ENCODE measurements at places on chromosomes 2 and 18.

DNA sequence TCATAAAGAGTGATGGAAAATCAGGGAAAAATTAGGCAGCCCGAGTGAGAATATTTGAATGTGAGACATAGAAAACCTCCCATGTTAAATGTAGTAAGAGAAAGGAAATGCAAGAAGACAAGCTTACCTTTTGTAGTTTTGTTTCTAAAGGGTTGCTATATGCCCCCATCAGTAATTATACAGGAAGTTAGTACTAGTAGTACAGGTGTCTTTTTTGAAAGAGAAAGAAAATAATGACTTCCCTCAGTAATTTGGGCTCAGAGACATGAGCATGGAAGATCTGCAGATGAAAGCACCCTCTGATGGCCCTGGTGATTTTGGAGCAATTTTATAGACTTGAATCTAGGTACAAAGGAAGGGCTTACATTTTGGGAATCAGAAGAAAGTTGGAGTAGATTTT lies 80.8 kb downstream of the RHBDD1 start:
- DNase-seq, result no peak

DNA sequence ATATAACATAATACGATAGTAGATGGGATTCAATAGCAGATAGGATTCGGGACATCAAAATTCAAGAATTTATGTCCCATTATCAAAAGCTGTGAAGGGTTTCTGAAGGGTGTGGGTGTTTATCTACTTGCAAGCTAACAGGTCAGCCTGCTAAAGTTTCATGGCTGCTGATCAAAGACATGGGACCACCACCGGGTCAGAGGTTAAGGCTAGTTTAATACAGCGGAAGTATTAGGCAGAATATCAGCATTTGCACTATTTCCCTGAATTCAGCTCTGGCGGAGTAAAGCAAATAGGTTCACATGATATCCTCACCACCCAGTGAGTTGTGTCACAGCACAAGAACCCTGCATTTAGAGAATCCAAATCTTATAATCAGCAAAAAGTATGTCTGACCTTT lies 82.5 kb downstream of the DSEL start:
- DNase-seq, result no peak

GRCh38 chr2:120182019-120182560 lies 41.1 kb downstream of the TMEM185B start:
- DNase-seq, result no peak

- DNase-seq, result no peak
Observed at GRCh38 chr18:641224-641623, 16.2 kb upstream of the TYMS start.

GRCh38 chr2:240822280-240822847 lies 2.3 kb upstream of the KIF1A start:
- DNase-seq, result no peak

DNA sequence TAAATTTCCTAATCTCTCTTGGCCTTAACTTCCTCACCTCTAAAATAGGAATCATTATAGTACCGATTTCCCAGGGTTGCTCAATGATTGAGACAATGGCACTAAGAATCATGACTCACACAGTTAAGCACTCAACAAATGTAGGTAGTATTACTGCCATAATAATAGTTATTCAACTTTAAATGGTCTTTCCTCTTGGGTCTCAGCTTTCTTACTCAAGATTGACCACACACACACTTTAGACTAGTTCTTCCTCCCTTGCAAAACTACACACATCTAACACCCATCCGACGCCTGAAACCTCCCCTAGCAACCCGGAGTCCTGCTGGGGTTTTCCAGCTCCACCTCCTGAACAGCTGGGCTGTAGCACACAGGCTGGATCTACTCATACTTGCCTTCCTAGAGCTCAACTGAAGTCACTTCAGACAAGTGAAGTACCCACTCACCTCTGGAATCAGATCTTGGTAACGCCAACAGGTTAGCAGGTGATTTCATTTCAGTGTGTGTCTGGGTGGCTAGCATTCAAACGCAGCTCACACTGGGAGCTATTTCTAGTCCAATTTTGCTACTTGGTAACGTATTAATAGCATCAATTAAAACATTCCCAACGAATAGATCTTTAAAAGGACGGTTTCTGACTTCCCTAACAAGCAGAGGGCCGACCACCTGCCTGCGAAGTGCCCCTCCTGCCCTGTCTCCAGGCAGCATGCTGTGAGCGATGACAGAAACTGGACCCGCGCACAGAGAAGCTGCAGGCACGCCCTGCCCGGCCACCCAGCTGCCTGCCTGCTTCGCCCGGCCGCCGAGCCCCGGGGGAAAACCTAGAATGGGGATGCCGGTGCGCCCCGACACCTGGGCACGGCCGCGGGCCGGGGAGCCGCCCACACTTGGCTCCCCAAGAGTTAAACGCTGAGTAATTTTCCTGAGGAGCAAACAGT lies 1.1 kb downstream of the UXS1 start:
- peak; percentile 26 for DNase-seq

DNA sequence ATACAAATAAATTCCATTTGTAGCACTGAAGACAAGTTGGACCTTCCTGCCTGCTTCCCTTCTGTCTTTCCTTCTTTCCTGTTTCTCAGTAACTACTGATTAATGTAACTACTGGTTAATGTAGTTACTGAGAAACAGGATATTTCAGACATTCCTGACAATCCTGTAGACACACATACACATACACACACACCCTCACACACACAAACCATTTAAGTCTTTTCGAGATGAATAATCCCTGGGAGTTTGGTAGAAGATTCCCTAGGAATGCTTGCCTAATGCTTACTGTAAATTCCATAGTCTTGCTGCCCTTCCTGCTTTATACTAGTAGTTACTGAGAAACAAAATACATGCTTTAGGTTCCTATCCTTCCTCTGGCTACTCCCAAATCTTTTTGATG lies 83.9 kb downstream of the PIK3C3 start:
- DNase-seq, result no peak

DNA sequence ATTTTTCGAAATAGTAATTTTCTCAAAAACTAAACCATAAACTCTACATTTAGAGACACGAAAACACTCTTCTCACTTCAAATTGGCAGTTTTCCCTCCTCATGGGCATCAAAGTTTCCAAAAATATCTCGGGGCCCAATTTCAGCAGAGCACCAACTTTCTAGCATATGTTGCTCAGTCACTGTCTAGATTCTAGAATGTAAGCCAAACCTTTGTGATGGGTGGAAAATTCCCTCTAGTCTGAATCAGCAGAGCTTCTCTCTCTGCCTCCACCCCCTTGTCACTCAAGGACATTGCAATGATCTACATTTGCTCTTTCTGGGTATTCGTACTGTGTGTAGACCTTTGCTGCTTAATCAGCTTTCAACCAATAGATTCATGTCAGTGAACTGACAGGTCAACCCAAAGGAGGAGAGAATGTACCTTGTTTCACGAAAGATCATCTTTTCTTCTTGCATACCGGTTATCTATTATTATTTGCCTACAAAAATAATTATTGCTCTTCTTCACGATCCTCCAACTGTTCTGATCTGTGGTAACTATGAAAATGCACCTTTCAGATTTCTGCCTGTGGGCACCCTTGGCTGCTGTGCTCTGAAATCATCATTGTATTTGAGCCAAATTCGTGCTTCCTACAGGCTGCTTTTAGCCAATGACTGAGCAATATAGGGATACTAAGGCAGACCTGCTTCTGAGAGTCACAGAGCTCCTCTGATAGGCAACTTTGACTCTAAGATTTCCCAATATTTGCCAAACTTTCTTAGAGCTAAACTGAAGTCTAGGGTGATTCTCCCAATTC lies 38.7 kb upstream of the GLS start:
- DNase-seq, result no peak

GRCh38 chr2:30213326-30213725 lies 18.0 kb upstream of the LBH start:
- no peak for DNase-seq

- no peak for DNase-seq
Observed at GRCh38 chr18:51603111-51603510, 405.6 kb upstream of the MEX3C start.

- no peak for DNase-seq
Observed at GRCh38 chr2:191360918-191361317, 115.7 kb downstream of the MYO1B start.

- DNase-seq, result no peak
Observed at GRCh38 chr2:46325182-46325928, 28.1 kb downstream of the EPAS1 start.

DNA sequence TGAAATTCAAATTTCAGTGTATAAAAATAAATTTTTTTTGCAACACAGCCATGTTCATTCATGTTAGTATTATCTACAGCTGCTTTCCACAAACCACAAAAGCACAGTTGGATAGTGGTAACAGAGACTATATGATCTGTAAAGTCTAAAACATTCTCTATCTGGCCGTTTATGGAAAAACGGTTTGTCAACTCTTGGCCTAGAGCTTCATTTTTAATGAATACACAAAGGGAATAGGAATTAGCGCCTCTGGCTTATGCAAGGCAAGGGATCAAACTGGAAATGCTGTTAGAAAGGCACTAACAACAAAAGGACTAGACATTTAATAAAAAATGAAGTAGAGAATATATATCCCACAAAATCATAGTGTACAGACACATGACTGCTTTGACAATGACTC lies 211.9 kb downstream of the EXOC6B start:
- DNase-seq, result no peak

DNA sequence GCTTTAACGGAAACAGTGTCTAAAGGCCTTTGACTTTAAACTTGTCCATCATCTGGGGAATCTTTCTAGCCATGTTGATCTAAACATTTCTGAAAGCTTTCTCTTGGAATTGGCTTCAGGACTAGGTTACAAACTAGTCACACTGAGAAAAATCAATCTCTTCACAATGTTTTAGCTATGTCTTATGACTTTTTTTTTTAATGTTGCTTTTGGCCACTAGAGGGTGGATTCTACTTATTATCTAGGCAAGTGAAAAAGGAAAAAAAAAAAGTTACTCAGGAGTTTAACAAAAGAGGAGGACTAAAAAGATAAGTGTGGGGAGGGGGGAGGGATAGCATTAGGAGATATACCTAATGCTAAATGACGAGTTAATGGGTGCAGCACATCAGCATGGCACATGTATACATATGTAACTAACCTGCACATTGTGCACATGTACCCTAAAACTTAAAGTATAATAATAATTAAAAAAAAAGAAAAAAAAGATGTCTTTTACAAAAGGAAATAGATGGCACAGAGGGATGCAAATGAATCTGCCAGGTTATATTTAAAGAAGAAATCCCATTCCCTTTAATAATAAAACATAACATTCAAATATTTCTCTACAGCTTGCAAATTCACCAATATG lies 160.4 kb upstream of the PID1 start:
- peak; percentile 71 for DNase-seq

Data from hippocampal formation (tissue), 2 donors.